ENCODE measurements at places on chromosomes 13 and 19.
A peak's percentile ranks its signal among the peaks of the same experiment; 100 is the strongest.

DNA sequence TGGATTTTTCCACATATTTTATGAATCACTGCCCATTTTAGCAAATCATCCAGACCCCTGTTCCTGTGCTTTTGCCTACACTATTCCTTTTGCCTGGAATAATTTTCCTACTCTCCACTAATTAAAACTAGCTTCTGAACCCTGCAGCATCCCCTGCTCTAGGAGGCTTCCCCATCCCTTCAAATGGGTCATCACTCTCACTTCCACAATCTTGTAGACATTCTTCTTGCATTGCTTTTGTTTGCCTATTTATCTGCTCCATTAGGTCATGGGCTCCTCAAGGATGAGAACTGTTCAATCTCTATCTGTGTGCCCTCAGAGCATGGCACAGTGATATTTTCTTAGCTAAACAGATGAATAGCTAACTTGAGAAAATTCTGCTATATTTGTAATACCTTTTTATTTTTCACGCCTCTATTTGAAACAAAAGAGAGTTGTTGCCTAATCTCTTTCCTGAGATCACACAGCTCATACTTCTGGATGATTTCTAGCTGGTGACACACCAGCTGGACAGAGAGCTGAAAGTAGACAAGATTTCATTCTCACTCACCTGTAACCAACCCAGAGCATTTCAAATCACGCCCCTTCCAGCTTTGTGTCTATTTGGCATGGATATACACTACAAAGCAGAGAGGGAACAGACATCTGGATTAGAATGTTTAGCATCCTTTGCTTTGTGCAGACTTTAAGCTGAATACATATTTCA is 466.0 kb downstream of the FOXO1 start:
- DNase-seq: no peak

DNA sequence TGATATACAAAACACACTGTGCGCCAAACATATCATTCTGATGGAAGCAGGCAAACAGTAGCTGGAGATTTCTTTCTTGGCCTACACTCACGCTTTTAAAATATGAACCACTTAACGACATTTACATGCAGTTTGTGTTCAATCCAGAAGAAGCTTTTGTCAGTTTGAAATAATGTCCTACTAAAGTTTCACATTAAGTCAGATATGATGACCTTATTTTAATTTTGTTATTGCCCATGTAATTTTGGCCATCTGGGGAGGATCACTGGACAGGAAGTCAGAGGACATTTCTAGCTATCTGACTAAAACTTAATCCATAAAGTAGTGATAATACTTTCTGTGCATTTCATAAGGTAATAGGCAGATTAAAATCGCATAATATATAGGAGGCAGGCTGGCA is 98.1 kb downstream of the DCLK1 start:
- no peak for DNase-seq

DNA sequence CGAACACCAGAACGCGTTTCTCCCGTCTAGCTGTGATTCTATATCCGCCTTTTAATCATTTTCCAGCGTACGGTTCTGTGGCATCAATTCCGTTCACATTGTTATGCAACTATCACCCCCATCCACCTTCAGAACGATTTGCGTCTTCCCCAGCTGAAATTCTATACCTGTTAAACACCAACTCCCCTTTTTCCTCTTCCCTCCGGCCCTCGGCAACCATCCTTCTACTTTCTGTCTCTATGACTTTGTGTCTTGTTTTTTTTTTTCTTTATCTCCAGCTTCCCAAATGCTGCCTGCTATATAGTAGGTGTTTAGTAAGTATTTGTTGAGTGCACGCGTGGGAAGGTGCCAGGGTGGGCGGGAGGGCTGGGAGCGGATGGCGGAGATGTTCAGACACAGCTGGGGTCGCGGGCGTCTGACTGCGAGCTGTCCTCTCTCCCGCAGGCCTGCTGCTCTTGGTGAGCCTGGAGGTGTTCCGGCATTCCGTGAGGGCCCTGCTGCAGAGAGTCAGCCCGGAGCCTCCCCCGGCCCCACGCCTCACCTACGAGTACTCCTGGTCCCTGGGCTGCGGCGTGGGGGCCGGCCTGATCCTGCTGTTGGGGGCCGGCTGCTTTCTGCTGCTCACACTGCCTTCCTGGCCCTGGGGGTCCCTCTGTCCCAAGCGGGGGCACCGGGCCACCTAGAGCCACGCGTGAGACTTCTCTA is 20.2 kb downstream of the CACNG6 start:
- no peak for DNase-seq

GRCh38 chr19:29841559-29842367 is 30.0 kb downstream of the CCNE1 start:
- DNase-seq: peak; percentile 25

- no peak for DNase-seq
Observed at GRCh38 chr13:87207280-87208003, 463.7 kb upstream of the SLITRK5 start.

GRCh38 chr13:33106656-33107360 is 90.6 kb downstream of the KL start:
- peak; percentile 12 for DNase-seq

DNA sequence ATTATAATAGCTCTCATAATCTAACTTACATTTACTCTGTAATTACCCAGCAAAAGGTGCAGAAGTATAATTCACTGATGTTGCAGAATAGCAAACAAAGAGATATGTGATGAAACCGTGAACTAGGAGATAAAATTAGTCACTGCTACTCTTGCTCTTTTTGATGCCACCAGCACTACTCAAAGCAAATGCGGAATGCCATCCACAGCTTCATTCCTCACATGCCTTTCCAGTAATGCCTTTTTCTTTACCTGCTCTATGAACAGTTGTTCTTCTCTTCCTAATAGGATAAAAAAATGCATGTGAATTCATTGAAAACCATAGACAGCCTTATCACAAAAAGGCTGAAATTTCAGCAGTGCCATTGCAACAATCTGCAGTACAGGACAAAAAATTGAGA is 1129.5 kb downstream of the DIAPH3 start:
- no peak for DNase-seq

DNA sequence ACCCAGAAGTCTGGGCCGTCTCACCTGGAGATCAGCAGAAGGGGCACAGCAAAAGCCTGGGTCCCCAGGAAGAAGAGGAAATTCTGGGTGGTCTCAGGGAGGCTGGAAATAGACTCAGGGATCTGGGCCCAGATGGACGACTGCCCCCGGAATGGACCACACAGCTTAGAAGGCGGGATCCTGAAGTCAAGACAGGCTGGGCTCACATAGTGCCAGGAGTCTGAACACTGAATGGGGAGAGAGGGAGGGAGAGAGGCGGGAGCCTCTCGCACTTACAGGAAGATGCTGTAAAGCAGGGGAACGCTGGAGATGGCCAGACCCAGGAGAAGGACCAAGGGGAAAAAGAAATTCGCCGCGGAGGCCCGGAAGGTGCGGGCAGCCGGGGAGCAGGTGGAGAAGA is 1.3 kb upstream of the LENG1 start:
- no peak for DNase-seq

GRCh38 chr13:95480791-95481780 is 71.4 kb upstream of the CLDN10 start:
- DNase-seq: peak; percentile 30
